ENCODE measurements at places on chromosomes 4 and X. TPM values are rescaled to one million over a fixed set of nuclear protein-coding genes. Genes with fewer than 3 reads are reported as not detected.
A peak's percentile ranks its signal among the peaks of the same experiment; 100 is the strongest.

DNA sequence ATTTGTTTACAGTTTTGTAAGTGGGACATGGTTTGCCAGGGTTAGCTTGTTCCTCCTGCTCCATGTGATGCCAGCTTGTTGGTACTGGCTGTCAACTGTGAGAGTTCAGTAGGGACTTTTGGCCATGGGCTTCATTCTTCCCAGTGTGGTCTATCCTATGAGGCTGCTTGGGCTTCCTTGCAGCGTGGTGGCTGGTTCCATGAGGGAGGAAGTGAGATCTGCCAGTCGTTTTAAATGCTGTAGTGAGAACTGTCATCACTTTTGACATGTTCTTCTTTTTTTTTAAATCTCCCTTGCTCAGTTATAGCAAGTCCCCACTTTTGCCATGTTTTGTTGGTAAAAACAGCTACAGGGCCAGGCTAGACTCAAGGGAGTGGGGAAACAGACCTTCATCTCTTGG is 15.9 kb downstream of the NSD2 start:
- peak overlapping the region; percentile 26 for H3K27ac ChIP-seq
- no peak for DNase-seq

GRCh38 chr4:3771939-3772495 is 5.8 kb downstream of the ADRA2C start:
- H3K4me1 ChIP-seq = peaks cover 2% of the 10 kb centered on the region
- H3K27ac ChIP-seq = no peak overlapping the region
- H3K4me3 ChIP-seq = no peak overlapping the region
- peaks cover 38% of the 10 kb centered on the region for H3K27me3 ChIP-seq

DNA sequence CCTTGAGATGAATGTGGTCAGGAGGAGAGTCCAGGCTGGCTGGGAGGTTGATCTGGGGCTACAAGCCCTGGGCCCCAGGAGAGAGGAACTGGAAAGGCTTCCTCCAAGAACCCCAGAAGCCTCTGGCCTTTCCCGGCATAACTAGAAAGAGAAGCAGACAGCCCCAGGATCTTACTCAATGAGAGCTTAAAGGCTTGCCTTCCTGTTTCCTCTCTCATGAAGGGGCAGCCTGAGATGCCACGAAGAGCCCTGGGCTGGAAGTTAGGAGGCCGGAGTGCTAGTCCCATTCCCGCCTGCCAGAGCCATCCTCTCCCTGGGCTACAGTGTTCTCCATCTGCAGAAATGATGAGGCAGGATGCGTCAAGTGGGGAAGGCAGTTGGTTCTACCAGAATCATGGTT is 20.1 kb upstream of the XPNPEP2 start:
- no peak for DNase-seq
- H3K27me3 ChIP-seq = peaks cover 4% of the 10 kb centered on the region
- H3K36me3 ChIP-seq = peaks cover 2% of the 10 kb centered on the region
- no peak overlapping the region for H3K4me3 ChIP-seq
- H3K27ac ChIP-seq = no peak overlapping the region

- H3K36me3 ChIP-seq = no peaks in the 10 kb centered on the region
- H3K27ac ChIP-seq = no peak overlapping the region
- no peak for DNase-seq
- peaks cover 22% of the 10 kb centered on the region for H3K4me1 ChIP-seq
- no peaks in the 10 kb centered on the region for H3K27me3 ChIP-seq
These were observed 369.2 kb upstream of the LCORL start for GRCh38 chr4:18390655-18391353.

DNA sequence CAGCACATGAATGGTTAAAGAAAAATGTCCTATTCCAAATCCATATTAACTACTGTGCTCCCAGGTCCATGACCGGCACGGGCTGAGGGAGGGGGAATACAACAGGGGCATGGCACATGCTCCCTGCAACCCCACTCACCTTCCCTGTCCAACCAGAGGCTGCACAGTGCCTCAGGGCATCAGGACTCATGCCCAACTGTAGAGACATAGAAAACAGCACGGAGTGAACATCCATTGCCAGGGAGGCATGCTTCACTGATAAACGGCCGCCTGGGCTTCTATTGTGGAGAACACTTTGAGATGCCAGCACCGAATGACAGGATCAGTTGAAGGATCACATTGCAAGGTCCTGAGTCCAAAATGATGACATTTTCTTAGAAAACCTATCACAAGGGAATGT is 140.6 kb downstream of the STK32B start:
- H3K36me3 ChIP-seq = no peaks in the 10 kb centered on the region
- H3K27me3 ChIP-seq = no peaks in the 10 kb centered on the region
- no peak overlapping the region for H3K27ac ChIP-seq
- DNase-seq = no peak
- no peaks in the 10 kb centered on the region for H3K4me1 ChIP-seq

Gene ODAPH
- not detected for total RNA-seq

DNA sequence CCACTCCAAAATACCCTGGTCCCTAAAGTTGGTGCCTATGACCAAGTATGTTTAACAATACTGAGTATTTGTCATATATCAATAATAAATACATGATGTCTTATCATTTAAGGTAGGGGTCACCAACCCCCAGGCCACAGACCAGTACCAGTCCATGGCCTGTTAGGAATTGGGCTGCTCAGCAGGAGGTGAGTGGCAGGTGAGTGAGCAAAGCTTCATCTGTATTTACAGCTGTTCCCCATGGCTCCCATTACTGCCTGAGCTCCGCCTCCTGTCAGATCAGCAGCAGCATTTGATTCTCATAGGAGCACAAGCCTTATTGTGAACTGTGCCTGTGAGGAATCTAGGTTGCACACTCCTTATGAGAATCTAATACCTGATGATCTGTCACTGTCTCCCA is 126.2 kb downstream of the HNRNPD start:
- DNase-seq = no peak
- H3K4me3 ChIP-seq = no peak overlapping the region
- no peaks in the 10 kb centered on the region for H3K36me3 ChIP-seq
- H3K27me3 ChIP-seq = peaks cover 3% of the 10 kb centered on the region
- H3K4me1 ChIP-seq = no peaks in the 10 kb centered on the region
- H3K27ac ChIP-seq = no peak overlapping the region

- peaks cover 2% of the 10 kb centered on the region for H3K4me1 ChIP-seq
- no peak overlapping the region for H3K27ac ChIP-seq
- no peak for DNase-seq
- no peaks in the 10 kb centered on the region for H3K36me3 ChIP-seq
These were observed 268.1 kb downstream of the THOC2 start for GRCh38 chrX:123464709-123465108.

DNA sequence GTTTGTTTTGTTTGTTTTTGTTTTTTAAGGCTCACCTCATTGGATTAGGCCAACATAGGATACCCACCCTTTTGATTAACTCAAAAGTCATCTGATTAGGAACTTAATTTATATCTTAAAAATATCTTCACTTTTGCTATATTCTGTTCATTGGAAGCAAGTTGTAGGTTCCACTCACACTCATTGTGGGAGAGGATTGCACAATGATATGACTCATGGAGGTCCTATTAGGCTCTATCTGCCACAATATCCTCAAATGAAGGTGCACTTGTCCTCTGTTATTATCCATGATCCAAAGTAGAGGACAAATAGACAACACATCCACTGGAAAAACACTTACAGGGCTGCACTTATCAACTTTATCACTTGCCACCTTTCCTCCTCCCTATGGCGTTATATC is 60.5 kb upstream of the ADAMTS3 start:
- no peak for DNase-seq
- H3K27ac ChIP-seq = no peak overlapping the region
- no peaks in the 10 kb centered on the region for H3K36me3 ChIP-seq
- no peaks in the 10 kb centered on the region for H3K27me3 ChIP-seq

Gene RAB9B
- total RNA-seq = 2.4 TPM

DNA sequence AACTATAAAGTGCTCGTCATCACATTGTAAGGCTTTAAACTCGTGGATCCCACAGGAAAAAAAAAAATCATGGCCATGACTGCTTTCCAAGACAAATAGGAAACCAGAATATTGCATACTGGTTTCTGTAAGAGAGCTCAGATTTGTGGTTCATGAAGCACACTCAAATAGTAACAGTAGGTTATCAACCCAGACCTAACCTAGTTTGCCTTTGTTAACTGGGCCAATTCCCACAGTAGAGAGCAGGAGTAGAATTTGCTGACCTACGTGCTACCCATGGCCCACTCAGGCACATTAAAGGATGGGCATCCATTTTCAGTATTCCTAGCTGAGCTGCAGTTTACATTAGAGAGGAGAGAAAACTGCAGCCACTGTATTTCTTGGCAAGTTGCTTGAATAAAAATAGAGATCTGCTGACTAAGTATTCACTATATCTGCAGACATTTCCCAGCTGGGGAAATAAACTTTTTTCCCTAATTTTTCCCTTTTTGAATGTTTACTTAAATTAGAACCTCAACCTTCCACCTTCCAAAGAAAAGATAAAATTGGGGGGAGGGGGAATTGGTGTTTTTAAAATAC is 218.5 kb downstream of the SPANXN3 start:
- H3K4me1 ChIP-seq = peaks cover 12% of the 10 kb centered on the region
- H3K36me3 ChIP-seq = peaks cover 3% of the 10 kb centered on the region
- no peak for DNase-seq
- H3K27ac ChIP-seq = no peak overlapping the region
- no peak overlapping the region for H3K4me3 ChIP-seq
- no peaks in the 10 kb centered on the region for H3K27me3 ChIP-seq

Gene SLITRK4
- total RNA-seq = 15.7 TPM

- H3K27ac ChIP-seq = no peak overlapping the region
- H3K4me3 ChIP-seq = no peak overlapping the region
- no peaks in the 10 kb centered on the region for H3K27me3 ChIP-seq
- no peak for DNase-seq
- no peaks in the 10 kb centered on the region for H3K36me3 ChIP-seq
These were observed 18.1 kb upstream of the PAGE5 start for GRCh38 chrX:55201930-55202579.

DNA sequence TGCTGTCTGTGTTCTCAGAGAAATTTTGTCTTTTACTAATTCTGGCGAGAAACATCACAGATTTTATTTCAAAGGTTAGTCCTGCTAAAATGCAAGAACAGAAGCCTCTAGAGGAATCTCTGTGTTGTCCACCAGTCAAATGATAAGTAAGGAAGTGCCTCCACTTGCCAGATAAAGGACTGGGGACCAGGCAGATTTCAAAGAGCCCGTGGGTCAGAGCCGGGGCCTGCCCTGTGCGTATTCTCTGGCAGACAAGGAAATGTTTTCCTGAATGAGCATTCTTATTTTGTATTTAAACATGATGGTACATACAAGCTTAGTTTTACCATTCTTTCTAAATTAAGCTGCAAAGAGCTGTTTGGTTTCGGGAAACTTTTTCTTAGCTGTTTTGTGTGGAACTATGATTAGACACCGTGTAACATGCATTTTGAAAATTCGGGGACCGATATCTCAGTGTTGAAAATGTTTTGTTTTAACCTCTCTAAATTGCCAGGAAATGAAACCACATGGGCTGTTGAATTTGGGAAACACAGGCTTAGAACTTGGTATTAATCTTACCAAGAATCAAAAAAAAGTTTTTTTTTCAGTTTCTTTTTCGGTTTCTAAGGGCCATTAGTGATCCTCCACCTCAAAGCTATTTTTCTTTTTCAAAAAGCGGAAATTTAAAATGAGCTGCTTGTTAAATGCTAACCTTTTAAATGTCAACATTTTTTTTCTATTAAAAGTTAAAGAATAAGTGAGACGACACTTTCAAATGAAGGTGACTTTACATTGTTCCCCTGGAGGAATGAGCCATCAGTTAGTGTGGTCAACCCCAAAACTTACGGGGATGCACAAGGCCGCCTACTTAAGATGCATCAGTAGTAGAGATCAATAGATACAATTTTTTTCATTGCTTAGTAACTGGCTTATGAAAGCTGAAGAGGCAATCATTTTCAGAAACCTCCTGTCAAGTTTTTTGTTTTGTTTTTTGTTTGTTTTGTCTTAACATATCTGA is 89.6 kb upstream of the MTM1 start:
- no peaks in the 10 kb centered on the region for H3K4me1 ChIP-seq
- DNase-seq = no peak
- no peak overlapping the region for H3K4me3 ChIP-seq

Gene NFXL1
- total RNA-seq = 39.6 TPM

DNA sequence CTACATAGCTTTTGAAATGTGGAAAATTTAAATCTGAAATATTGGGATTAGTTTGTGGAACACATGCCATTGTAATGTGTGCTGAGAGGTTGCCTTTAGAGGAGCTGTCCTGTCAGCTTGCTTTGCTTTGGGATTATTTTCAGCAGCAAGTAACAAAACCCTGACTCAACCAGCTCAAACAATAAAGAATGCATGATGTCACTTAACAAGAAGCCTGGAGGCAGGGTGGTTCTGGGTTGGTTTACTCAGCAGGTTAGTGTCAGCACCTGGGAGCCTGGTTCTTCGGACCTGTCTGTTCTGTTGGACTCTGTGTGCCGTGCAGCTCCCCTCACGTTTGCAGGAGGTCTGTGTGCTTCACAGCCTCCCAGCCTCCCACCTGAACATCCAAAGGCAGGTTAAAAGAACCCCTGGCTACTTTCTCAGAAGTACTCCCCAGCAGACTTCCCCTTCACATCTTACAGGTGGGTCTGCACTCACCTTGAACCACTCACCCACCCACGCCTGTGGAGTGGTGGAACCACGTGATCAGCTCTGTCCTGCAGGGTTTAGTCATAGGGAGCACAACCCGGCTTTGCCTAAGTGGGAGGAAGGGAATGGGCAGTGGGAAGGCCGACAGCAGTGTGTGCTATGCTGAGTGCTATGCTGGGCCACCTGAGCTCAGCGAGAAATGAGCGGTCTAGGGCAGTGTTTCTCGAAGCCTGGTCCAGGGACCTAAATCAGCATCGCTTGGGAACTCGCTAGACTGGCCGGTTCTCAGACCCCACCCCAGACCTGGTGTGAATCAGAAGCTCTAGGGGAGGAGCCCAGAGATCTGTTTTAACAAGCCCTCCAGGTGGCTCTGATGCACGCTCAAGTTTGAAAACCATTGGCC is 20.4 kb downstream of the TMEM131L start:
- no peak for DNase-seq
- H3K27ac ChIP-seq = peak overlapping the region; percentile 70
- H3K27me3 ChIP-seq = peaks cover 5% of the 10 kb centered on the region
- no peaks in the 10 kb centered on the region for H3K36me3 ChIP-seq
- no peak overlapping the region for H3K4me3 ChIP-seq
